ENCODE measurements at places on chromosomes 12 and 14. TPM values are rescaled to one million over a fixed set of nuclear protein-coding genes. Genes with fewer than 3 reads are reported as not detected.

The CPM gene
- total RNA-seq = 2.0 TPM

GRCh38 chr12:3607039-3607720 lies 116.2 kb downstream of the PRMT8 start:
- DNase-seq = no peak

DNA sequence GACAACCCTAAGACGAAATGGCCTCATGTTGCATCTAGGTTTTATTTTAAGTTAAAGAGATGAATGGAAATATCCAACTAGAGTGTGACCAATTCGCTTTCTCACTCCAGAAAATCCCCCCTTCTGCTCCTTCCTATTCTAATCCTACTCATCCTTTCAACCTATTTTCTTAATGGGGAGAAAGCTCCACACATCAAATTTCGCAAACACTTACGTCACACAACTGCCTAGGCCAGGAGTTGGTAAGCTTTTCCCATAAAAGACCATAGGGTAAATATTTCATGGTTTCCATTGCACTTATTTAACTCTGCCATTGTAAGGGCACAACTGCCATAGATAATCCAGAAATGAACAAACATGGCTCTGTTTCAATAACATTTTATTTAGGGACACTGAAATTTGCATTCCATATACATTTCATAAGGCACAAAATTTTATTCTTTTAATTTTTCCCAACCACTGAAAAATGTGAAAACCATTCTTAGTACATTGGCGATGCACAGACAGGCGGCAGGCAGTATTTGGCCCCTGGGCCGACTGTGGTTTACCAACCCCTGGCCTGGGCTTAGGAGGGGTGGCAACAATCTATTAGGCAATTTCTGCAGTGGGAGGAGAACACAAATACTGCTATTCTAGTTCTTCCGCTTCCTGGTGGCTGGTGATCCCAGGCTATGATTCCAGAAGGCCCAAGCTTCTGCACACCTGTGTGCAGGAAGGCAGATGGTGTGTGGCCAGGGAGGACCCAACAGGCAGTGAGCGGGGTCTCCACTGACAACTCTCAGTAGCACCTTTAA lies 67.2 kb upstream of the FOXN3 start:
- DNase-seq = no peak

- DNase-seq = no peak
Observed at GRCh38 chr12:63480186-63480585, 188.1 kb downstream of the DPY19L2 start.

DNA sequence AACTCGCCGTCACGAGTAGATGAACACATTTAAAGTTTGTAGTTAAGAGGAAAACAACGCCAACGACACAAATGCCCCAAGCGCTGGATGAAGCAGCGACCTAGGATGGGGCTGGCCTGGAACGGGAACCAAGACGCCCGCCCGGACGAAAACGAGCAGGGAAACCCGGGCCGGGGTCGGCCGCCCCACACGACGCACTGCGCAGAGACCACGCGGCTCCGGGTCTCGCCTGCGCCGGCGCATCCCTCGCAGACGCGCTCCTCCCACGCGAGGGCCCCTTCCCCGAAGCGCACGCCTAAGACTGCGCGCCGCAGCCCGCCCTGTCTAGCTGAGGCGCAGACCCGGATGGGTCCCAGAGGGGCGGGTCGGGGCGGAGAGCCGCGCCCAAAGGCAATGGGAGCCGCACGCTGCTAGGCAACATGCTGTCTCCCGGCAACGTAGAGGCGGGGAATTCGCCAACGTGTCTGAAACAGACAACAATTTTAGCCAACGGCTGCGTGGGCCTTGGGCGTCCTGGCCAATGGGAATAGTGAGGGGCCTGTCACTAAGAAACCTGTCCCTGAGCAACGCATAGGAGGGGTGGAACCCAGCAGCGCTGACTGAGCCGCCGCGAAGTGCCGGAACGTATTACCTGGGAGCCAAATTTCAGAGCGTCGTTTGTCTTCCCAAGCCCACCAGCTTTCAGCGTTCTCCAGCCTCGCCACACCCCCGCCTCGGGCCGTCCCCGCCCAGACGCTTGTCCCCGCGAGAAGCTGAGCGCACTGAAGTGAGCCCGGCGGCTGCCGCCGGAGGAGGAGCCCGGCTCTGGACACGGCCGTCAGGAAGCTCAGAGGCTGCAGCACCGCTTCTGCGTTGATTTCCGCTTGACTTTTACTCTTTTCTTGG lies 21.0 kb upstream of the CHFR start:
- peak; percentile 75 for DNase-seq

The GCH1 gene
- total RNA-seq = 12.0 TPM

The DAO gene
- total RNA-seq = not detected

The TRIP11 gene
- 23.0 TPM for total RNA-seq

- DNase-seq = no peak
Observed at GRCh38 chr12:28497889-28498411, 307.7 kb downstream of the CCDC91 start.

The MIPOL1 gene
- 12.3 TPM for total RNA-seq

GRCh38 chr12:2834581-2835491 lies at the start of gene NRIP2:
TSS of gene NRIP2 (minus strand) at chr12:2835035. CDS start at chr12:2834983, 52 bp downstream.
- no peak for DNase-seq

GRCh38 chr12:30134229-30134628 lies 350.5 kb upstream of the TMTC1 start:
- DNase-seq = no peak

DNA sequence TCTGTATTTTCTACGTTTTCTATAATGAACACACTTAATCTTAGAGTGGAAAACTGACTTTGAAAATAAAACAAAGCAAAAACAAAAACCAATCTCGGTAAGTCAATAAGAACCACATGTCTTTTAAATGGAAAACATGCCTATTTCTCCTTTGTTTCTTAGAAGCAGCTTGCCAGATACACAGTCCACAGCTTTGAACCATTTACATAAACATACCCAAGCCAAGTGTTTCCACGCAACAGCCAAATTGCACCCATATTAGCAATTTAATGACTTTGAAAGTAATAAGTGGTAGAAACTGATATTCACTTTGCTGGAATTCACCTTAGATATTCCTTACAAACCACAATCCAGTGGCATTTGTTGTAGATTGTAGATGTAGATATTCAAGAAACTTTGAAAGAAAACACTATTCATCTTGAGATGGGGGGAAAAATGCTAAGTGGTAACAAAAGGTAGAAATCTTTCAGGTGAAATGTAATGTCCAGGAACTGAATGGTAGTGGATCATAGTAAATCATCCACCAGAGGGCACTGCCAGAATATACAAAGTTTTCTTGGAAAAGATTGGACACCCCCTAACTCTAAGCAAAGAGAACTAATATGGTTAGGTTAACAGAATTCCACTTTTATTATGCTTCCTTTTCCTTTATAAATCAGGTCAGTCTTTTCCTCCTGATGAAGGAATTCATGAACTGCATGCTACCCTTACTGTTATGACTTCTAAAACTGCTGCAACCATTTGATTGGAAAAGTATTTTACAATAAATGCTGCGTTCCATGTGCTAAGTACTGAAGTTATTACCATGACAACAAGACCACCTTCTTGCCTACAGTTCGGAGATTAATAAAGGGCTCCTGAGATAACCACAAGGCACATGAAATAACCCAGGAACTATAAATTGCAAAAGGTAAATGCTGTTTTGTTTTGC lies 69.8 kb downstream of the RERG start:
- DNase-seq = peak; percentile 5

GRCh38 chr14:64708148-64709004 lies 4.2 kb downstream of the PLEKHG3 start:
- DNase-seq = no peak

- no peak for DNase-seq
Observed at GRCh38 chr14:88179716-88180115, 143.4 kb downstream of the KCNK10 start.

GRCh38 chr14:66624336-66624937 lies 116.5 kb downstream of the GPHN start:
- peak; percentile 51 for DNase-seq

DNA sequence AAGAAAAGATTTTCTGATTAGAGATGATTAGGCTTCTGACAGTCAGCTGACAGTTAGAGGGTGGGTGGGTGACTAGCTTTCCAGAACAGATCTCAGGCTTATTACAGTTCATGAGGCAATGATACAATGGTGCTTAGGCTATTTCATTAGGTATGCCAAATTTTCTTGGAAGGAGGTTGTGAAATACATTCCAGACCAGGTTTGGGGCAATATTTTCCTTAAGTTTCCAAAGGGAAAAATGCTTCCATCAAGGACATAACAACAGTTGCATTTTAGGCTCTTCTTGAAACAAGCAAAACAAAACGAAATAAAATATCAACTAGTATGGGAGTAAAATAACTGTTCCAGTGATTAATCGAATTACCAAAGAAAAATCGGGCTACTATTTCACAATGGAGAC lies 59.3 kb upstream of the CNTN1 start:
- no peak for DNase-seq

- DNase-seq = no peak
Observed at GRCh38 chr14:94568186-94568585, 6.9 kb downstream of the SERPINA4 start.

The KRT2 gene
- total RNA-seq = not detected

GRCh38 chr12:46209914-46210872 lies 58.6 kb downstream of the SLC38A1 start:
- DNase-seq = no peak

GRCh38 chr12:112761366-112761986 lies 30.1 kb upstream of the RPH3A start:
- no peak for DNase-seq

DNA sequence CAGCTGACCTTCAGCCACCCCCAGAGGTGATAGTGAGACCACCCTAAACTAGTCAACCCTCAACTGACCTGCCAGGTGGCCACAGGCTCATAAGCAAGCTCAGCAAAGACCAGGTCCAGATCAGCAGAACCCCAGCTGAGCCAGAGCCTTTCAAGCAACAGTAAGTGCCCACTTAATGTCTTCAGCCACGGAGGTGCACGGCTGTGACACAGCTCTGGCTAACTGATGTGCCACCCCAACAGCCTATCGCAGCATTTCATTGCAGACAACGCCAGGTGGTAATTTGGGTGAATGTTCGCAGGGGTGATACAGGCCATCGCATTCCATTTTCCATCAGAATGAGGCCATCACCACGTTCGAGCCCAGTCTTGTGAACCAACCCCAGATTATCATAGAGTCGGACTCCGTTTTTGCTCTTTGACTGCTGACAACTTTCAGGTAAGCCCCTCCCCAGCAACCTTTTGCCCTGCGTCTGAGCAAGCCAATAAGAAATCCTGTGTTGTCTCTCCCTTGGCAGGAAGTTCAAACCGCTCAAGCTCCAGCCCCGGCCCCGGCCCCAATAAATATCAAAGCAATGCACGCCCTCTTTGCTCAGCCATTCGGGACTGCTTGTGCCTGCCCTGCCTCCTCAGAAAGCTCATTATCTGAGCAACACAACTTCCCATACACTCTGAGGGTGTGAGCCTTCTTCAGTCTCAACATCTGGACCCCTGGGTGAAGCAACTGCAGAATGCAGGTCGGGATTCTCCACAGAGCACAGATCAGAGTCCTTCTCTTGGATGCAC lies 44.4 kb downstream of the JAG2 start:
- DNase-seq = no peak

DNA sequence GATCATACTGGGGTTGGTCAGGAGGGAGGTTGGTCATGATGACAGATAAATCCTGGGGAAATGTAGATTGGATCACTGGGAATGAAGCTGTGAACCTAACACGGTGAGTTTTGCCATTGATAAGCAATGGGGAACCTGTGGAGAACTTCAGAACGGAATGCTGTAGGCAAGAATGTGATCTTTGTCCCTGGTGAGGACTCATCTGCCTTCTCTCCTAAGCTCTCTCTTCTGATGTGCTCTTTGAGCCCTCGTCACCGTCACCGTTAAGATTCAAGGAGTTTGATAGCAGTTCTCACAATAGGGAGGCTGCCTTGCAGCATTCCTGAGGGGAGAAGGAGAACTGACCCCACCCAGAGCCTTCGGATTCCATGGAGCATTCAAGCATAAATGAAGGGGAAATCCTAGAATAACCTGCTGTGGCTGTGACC lies 217.6 kb downstream of the ANO6 start:
- no peak for DNase-seq

The RBM19 gene
- 21.3 TPM for total RNA-seq

- DNase-seq = no peak
Observed at GRCh38 chr12:106034316-106034715, 104.4 kb downstream of the NUAK1 start.

The CLEC12A gene
- not detected for total RNA-seq

The CCDC198 gene
- total RNA-seq = 2.3 TPM

- no peak for DNase-seq
Observed at GRCh38 chr14:100652744-100653143, 65.5 kb upstream of the BEGAIN start.

DNA sequence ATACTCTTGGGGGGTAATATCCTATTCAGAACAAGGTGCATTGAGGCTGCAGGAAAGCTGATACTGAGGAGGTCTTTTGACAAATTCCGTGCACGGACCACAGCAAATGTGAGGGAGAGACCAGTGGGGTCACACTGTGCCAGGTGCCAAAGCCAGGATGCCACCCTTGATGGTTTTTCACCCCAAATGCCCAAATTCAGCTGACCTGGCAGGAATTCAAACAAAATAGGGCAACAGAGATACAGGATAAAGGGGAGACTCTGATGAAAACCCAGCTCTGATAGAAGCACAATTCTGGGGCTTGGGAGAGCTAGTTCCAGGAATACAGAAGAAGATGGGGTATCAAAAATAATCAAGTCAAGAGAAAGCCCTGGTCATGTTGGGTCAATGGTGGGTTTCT lies 55.3 kb downstream of the SLC8A3 start:
- no peak for DNase-seq

- no peak for DNase-seq
Observed at GRCh38 chr14:78721756-78722480, 551.7 kb downstream of the NRXN3 start.

GRCh38 chr14:77980475-77981321 lies 180.8 kb downstream of the ADCK1 start:
- DNase-seq = no peak

- DNase-seq = no peak
Observed at GRCh38 chr12:104974626-104975290, 11.4 kb upstream of the NOPCHAP1 start.

The EPYC gene
- not detected for total RNA-seq

- no peak for DNase-seq
Observed at GRCh38 chr14:60114881-60115280, 23.2 kb downstream of the PCNX4 start.

The KRT72 gene
- total RNA-seq = not detected

GRCh38 chr14:51395361-51395849 lies 155.4 kb downstream of the TMX1 start:
- peak; percentile 60 for DNase-seq

GRCh38 chr12:32754111-32754510 lies 1.6 kb downstream of the YARS2 start:
- peak; percentile 7 for DNase-seq

The KIF5A gene
- 0.10 TPM for total RNA-seq

GRCh38 chr14:64990296-64990695 lies 3.6 kb downstream of the FNTB start:
- no peak for DNase-seq

Data from glomerular endothelial cell (primary cell).